ENCODE measurements at places on chromosomes 2 and 18. TPM values are rescaled to one million over a fixed set of nuclear protein-coding genes. Genes with fewer than 3 reads are reported as not detected.

DNA sequence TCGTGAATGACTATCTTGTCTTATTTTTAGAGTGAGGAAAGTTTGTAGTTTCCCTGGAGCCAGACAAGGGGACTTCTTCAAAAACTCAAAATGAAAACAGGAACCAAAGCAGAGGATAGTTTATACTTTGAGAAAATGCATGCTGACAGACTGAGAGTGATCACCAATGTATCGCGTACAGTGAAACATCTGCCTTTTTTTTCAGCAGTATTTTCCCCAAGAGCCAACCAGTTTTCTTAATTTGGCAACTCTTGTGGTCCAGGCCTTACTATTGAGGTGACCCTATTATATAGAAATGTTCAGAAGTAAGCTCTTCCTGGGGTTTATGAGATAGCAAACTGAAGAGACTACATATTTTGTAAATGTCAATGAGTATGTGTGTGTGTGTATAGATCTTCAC is 153.7 kb upstream of the VRK2 start:
- no peak for DNase-seq
- no peak overlapping the region for H3K4me3 ChIP-seq
- H3K4me1 ChIP-seq: peaks cover 3% of the 10 kb centered on the region
- H3K36me3 ChIP-seq: no peaks in the 10 kb centered on the region

- H3K4me1 ChIP-seq: no peaks in the 10 kb centered on the region
- no peak for DNase-seq
- H3K27me3 ChIP-seq: no peaks in the 10 kb centered on the region
- H3K27ac ChIP-seq: no peak overlapping the region
- H3K4me3 ChIP-seq: no peak overlapping the region
Observed at GRCh38 chr18:58104096-58104495, 60.1 kb downstream of the NEDD4L start.

DNA sequence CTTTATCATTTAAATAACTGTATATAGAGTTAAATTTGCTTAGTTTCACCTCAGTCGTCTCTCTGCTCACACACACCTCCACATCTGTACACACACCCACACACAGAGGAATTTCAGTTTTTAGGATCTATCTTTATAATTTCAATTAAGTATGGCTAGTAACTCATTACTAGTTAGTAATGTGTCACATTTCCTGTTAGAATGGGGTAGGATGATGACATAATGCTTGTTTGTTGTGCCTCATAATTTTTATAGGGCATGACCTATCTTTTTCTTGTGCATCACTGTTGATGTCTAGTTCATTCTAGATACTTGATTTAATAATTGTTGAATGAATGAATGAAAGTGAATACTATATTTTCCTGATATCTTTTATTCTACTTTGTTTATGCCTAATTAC is 108.6 kb downstream of the AGPS start:
- H3K36me3 ChIP-seq: peaks cover 10% of the 10 kb centered on the region
- H3K27me3 ChIP-seq: no peaks in the 10 kb centered on the region
- no peak overlapping the region for H3K4me3 ChIP-seq
- DNase-seq: no peak

The UGT1A3 gene
- not detected for total RNA-seq

The FOXI3 gene
- not detected for total RNA-seq

DNA sequence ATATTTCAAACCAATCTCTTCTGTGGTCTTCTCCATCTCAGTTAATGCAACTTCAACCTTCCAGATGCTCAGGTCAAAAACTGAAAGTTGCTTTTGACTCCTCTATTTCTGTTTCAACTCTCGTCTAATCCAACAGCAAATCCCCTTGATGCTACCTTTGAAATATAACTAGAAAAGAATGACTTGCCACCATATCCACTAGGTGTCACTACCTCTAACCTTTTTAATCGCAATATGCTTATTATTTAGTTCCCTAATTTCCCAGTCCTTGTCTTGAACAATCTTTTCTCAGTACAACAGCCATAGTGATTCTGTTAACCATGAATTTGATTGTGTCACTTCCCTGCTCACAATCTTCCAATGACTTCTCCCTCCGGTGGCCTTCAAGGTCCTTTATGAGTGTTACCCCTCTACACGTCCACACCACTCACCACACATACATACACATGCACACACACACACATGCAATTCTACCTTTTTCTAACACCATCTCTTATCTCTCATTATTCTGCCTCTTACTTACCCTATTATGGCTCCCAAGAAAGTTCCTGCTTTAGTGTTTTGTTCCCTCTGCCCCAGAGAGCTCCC is 245.5 kb upstream of the KCNJ3 start:
- no peak for DNase-seq
- H3K27ac ChIP-seq: no peak overlapping the region
- no peak overlapping the region for H3K4me3 ChIP-seq
- no peaks in the 10 kb centered on the region for H3K4me1 ChIP-seq
- no peaks in the 10 kb centered on the region for H3K27me3 ChIP-seq
- H3K36me3 ChIP-seq: no peaks in the 10 kb centered on the region

- H3K4me3 ChIP-seq: no peak overlapping the region
- no peaks in the 10 kb centered on the region for H3K4me1 ChIP-seq
- no peaks in the 10 kb centered on the region for H3K27me3 ChIP-seq
- DNase-seq: no peak
Observed at GRCh38 chr2:21610304-21610703, 486.5 kb downstream of the TDRD15 start.

DNA sequence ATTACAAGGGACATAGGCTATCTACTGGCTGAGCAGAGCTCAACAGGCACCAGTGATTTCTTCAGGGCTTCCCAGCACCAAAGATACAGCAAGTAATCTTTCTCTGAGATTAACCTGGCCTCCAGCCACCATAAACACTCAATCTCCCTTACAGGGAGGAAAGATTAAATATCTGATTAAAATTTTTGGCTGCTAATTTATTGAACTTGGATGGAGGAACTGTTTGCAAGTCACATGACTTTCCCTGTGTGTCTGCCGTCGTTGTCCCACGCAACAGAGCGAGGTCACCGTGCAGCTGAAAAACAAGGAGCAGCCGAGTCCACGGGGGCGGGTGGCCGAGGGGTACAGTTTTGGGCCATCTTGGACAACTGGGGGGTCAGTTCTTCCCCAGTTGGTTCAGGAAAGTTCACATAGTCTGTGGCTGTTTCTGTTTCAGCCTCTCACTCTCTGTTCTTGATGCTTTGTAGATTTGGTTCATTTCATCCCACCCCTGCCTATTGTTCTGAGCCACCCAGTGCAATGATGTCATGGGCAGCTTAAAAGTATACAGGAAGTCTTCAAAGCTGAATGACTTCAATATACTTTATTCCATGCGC is 186.8 kb upstream of the CTAGE1 start:
- no peaks in the 10 kb centered on the region for H3K36me3 ChIP-seq
- DNase-seq: no peak
- H3K4me1 ChIP-seq: no peaks in the 10 kb centered on the region
- H3K4me3 ChIP-seq: no peak overlapping the region
- no peaks in the 10 kb centered on the region for H3K27me3 ChIP-seq
- H3K27ac ChIP-seq: no peak overlapping the region

DNA sequence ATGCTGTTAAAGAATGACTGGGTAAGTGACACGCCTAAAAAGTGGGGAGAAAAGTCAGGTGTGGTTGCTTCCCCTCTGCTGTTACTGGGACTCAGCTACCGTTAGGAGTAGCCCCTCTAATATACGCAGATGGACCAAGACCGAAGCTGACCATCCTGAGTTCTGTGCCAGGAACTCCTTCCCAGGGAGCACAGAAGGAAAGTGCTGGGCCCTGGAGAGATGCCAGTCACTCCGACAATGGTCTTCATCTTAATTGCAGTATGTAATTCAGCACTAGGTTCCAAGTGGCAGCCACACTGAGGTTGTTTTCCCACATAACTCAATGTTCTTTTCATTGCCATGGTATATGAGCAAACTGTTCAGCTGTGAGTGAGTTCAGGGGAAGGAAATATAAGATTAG is 19.6 kb upstream of the TMEM200C start:
- no peaks in the 10 kb centered on the region for H3K36me3 ChIP-seq
- no peak overlapping the region for H3K27ac ChIP-seq
- no peaks in the 10 kb centered on the region for H3K27me3 ChIP-seq
- no peaks in the 10 kb centered on the region for H3K4me1 ChIP-seq
- no peak overlapping the region for H3K4me3 ChIP-seq

DNA sequence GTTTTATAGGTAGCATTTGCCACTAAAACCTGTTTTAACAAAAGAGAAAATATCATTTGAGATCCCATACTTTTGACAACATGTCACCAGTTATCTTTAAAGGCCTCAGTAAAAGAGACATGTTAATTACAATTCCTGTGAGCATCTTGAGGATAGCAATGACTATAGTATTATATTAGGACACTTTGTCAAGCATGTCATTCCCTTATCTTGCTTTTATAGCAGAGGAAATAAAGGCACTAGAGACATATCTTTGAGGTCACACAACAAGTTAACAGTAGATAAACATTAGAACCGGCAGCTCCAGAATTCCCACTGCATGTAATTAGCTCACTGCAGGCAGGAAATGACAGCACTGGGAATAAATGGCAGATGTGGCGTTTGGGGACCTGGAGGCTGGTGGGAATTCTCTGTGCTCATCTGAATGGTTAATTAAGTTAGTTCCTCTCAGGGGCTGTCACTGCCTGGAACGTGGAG is 25.9 kb downstream of the LYPD6B start:
- H3K27ac ChIP-seq: no peak overlapping the region
- no peaks in the 10 kb centered on the region for H3K27me3 ChIP-seq
- H3K4me3 ChIP-seq: no peak overlapping the region

The LRP1B gene
- total RNA-seq: not detected

The BCL11A gene
- 4.6 TPM for total RNA-seq

DNA sequence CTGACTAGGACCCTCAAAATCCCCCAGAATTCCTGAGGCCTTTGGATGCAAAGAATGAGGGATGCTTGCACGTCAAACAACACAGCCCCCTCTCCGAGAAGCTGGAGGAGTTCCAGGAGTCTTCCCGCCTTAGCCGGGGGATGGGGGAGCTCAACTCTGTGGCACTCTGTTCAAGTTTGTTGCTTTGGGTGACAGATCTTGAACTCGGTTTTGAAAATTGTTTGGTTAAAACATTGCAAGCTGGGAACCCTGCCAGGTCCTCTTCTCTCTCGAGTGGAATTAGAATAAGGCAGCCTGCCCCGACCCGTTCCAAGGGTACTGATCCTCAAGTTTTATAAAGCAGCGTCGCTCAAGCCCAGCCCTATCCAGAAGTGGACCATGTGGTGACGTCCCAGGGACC is 244.1 kb downstream of the LOXHD1 start:
- no peak overlapping the region for H3K4me3 ChIP-seq
- no peaks in the 10 kb centered on the region for H3K4me1 ChIP-seq
- H3K27me3 ChIP-seq: peaks cover 11% of the 10 kb centered on the region
- H3K36me3 ChIP-seq: no peaks in the 10 kb centered on the region
- DNase-seq: no peak

The AQP12A gene
- total RNA-seq: not detected

The UCN gene
- total RNA-seq: 3.8 TPM

The RMDN2 gene
- 2.4 TPM for total RNA-seq

- H3K27me3 ChIP-seq: no peaks in the 10 kb centered on the region
- no peak overlapping the region for H3K4me3 ChIP-seq
- H3K4me1 ChIP-seq: no peaks in the 10 kb centered on the region
- no peak overlapping the region for H3K27ac ChIP-seq
- no peaks in the 10 kb centered on the region for H3K36me3 ChIP-seq
Observed at GRCh38 chr2:144943986-144944385, 424.1 kb upstream of the ZEB2 start.

DNA sequence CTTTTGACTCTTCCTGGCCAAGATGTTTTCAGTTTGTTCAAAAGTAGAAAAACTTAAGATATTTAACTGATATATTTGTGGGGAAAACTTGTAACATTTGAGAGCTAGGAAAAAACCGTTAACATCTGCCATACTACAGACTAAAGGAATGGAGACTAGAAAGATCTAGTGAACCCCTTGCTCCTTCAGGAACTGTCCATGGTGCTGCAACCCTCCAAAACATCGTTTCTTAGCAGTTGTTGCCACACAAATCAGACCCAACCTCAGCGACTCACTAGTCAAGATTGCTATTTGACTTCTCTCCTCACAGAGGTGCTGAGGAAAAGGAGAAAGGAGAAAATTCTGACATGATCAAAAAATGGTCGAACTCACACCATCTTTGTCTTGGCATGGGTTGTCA is 393.8 kb upstream of the LYPD1 start:
- no peak overlapping the region for H3K27ac ChIP-seq
- no peak overlapping the region for H3K4me3 ChIP-seq
- H3K27me3 ChIP-seq: no peaks in the 10 kb centered on the region

GRCh38 chr2:143946436-143947391 is 573.2 kb downstream of the ZEB2 start:
- no peaks in the 10 kb centered on the region for H3K4me1 ChIP-seq
- H3K4me3 ChIP-seq: no peak overlapping the region
- no peaks in the 10 kb centered on the region for H3K36me3 ChIP-seq
- no peak overlapping the region for H3K27ac ChIP-seq

The NPHP1 gene
- 0.79 TPM for total RNA-seq

DNA sequence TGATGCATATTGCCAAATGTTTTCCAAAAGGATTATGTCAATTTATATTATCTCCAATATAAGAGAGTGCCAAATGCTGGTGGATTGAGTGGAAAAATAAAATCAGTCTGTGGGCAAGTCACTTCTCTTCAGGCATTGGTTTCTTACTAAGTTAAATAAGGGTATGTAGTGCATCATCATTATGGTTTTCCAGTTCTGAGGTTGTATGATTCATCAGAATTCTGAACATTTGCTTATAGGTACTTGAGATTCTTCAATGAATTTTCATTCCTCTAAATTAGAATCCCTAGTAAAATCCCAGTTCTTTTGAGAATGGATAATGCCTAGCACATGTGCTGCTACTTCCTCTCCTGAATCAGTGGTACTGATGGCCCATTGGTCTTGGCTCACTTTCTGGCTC is 188.9 kb upstream of the OSR1 start:
- no peaks in the 10 kb centered on the region for H3K4me1 ChIP-seq
- H3K36me3 ChIP-seq: no peaks in the 10 kb centered on the region
- H3K4me3 ChIP-seq: no peak overlapping the region
- no peak for DNase-seq
- no peak overlapping the region for H3K27ac ChIP-seq

- H3K36me3 ChIP-seq: peaks cover 6% of the 10 kb centered on the region
- H3K27me3 ChIP-seq: no peaks in the 10 kb centered on the region
- no peak overlapping the region for H3K27ac ChIP-seq
- no peak overlapping the region for H3K4me3 ChIP-seq
- H3K4me1 ChIP-seq: peaks cover 12% of the 10 kb centered on the region
Observed at GRCh38 chr2:136110526-136110925, 7.4 kb downstream of the CXCR4 start.

GRCh38 chr18:63562284-63562683 is 20.1 kb downstream of the SERPINB12 start:
- DNase-seq: no peak
- no peak overlapping the region for H3K27ac ChIP-seq
- no peaks in the 10 kb centered on the region for H3K27me3 ChIP-seq
- no peak overlapping the region for H3K4me3 ChIP-seq

- no peaks in the 10 kb centered on the region for H3K36me3 ChIP-seq
- H3K4me3 ChIP-seq: no peak overlapping the region
- DNase-seq: no peak
- peaks cover 49% of the 10 kb centered on the region for H3K4me1 ChIP-seq
- H3K27ac ChIP-seq: no peak overlapping the region
Observed at GRCh38 chr2:242032780-242033656, 163.5 kb downstream of the RTP5 start.

The ANO7 gene
- 0.60 TPM for total RNA-seq

- peaks cover 71% of the 10 kb centered on the region for H3K36me3 ChIP-seq
- H3K27ac ChIP-seq: no peak overlapping the region
- no peak overlapping the region for H3K4me3 ChIP-seq
- H3K27me3 ChIP-seq: no peaks in the 10 kb centered on the region
- H3K4me1 ChIP-seq: no peaks in the 10 kb centered on the region
Observed at GRCh38 chr2:96832754-96833507, 10.9 kb downstream of the ANKRD23 start.

- H3K36me3 ChIP-seq: no peaks in the 10 kb centered on the region
- H3K4me1 ChIP-seq: no peaks in the 10 kb centered on the region
- H3K27ac ChIP-seq: no peak overlapping the region
- no peaks in the 10 kb centered on the region for H3K27me3 ChIP-seq
- no peak overlapping the region for H3K4me3 ChIP-seq
Observed at GRCh38 chr18:25830787-25831186, 259.6 kb downstream of the SS18 start.
